Esophagus squamous epithelium (tissue), 5 donors: ENCODE measurements at places on chromosomes 7 and 10. TPM values are rescaled to one million over a fixed set of nuclear protein-coding genes. Genes with fewer than 3 reads are reported as not detected.

DNA sequence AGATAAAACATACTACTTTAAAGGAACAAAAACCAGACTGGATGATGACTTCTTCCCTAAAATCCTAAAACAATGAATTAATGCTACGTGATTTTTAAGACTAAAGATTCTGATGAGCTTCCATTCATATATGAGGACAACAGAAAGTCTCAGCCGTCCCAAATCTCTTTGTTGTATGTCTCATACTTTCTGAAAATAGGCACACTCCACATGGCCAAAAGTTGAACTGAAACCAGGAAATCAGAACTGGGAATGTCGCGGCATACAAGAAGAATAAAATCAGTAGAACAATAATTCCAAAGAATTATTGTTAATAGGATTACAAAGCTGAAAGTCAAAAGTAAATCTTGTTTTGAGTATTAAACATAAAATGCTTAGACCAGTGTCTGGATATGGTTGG lies 195.4 kb upstream of the GHITM start:
- no peaks in the 10 kb centered on the region for H3K27me3 ChIP-seq
- H3K36me3 ChIP-seq = no peaks in the 10 kb centered on the region
- H3K4me3 ChIP-seq = no peak overlapping the region

The TET1 gene
- total RNA-seq = 1.1 TPM

DNA sequence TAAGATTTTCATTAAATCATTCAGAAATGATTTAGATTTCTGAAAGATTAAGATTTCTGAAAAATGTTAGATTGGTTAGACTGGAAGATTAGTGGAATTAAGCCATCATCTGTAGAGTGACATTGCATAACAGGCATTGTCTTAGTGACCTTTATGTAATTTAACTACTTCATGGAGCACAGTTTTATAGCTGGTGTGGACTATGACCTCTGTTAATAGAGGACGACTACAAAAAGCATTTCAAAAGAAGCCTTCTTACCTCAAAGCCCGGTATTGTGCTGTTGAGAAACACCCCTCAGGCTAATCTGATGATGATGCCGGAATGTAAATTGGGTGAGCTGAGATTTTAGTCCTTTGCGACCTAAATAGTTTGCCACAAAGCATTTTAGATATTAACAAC lies 55.6 kb downstream of the GALNT11 start:
- H3K4me3 ChIP-seq = no peak overlapping the region
- H3K27me3 ChIP-seq = no peaks in the 10 kb centered on the region
- no peak overlapping the region for H3K27ac ChIP-seq
- H3K36me3 ChIP-seq = no peaks in the 10 kb centered on the region
- H3K4me1 ChIP-seq = peaks cover 57% of the 10 kb centered on the region
- DNase-seq = no peak

The OR2A5 gene
- not detected for total RNA-seq

The SPDYE16 gene
- total RNA-seq = not detected

- DNase-seq = no peak
- no peaks in the 10 kb centered on the region for H3K36me3 ChIP-seq
- no peaks in the 10 kb centered on the region for H3K4me1 ChIP-seq
- H3K27me3 ChIP-seq = no peaks in the 10 kb centered on the region
Observed at GRCh38 chr10:62463364-62463763, 89.2 kb downstream of the ZNF365 start.

The ACTL6B gene
- not detected for total RNA-seq

The PCLO gene
- 3.3 TPM for total RNA-seq

GRCh38 chr10:30639946-30640786 lies 10.6 kb upstream of the LYZL2 start:
- H3K27me3 ChIP-seq = peaks cover 20% of the 10 kb centered on the region
- no peak for DNase-seq
- no peaks in the 10 kb centered on the region for H3K36me3 ChIP-seq
- no peak overlapping the region for H3K27ac ChIP-seq
- no peaks in the 10 kb centered on the region for H3K4me1 ChIP-seq
